Activated naive CD8-positive, alpha-beta T cell treated with anti-CD3 and anti-CD28 coated beads, Interleukin-2, amount 50 U/mL, for 16 hours (primary cell): ENCODE measurements at places on chromosomes 5 and 9.

- no peak for DNase-seq
Measured at GRCh38 chr5:140344683-140345423, 1.6 kb downstream of the HBEGF start.

DNA sequence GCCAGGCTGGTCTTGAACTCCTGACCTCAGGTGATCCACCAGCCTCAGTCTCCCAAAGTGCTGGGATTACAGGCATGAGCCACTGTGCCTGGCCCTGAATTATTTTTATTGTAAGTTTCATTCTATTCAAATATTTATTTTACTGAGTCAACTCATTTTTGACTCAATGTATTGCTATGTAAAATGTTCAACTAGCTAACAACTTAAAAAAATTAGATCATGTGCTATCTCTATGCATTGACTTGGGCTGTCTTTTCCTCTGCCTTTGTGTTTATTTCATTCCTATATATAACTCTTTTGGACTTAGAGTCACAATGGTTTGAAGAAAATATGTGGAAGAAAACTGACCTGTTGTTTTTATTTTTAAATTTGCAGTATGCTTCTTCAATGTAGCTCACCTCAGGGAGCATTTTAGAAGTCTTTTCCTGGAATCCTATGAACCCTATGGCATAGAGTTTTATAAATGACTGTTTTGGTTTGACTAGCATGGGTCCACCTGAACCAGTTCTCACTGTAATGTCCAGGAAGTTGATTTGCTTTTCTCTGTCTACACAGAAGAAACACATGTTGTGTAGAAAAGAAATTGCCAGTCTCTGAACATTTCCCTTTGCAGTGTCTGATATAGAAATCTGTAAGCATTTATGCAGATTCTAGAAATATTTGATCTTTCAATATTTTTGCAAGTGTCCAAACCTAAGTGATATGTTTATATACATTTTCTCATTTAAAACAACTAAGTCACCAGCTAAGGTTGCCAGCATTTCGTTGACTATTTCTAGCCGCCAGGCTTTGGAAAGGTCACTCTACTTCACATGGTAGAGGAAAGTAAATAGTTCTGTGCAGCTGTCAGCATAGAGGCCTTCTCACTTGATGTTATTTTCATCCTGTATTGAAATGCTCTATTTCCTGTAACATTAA lies 138.8 kb downstream of the PCSK1 start:
- no peak for DNase-seq

- DNase-seq = no peak
Measured at GRCh38 chr5:131322926-131323325, 59.1 kb downstream of the CDC42SE2 start.

- DNase-seq = no peak
Measured at GRCh38 chr5:116395631-116396203, 178.9 kb downstream of the SEMA6A start.

GRCh38 chr5:134143944-134144941 lies 29.8 kb downstream of the TCF7 start:
- no peak for DNase-seq

DNA sequence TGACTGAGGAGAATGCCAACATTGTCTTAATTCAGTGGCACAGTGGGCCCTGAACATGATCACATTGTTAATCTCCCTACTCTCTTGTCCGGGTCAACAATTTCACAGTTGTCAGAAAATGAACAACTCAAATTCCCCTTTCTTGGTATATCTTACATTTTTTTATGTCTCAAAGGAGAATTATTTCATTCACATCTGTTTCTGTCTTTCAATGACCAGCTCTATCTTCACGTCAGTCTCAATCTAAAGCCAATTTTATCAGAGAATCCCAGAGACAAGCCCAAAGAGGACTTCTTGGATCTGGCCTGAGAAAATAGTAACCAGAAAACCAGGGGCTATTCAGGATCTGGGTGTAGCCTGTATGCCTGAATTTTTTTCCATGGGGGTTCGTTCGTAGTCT lies 477.5 kb downstream of the PDE4D start:
- DNase-seq = no peak

GRCh38 chr9:122216138-122216797 lies 12.5 kb downstream of the LHX6 start:
- DNase-seq = no peak

- no peak for DNase-seq
Measured at GRCh38 chr9:89862316-89862715, 257.5 kb downstream of the GADD45G start.

GRCh38 chr9:121394292-121394691 lies 24.2 kb upstream of the STOM start:
- DNase-seq = no peak

GRCh38 chr5:128538250-128539037 lies 399 bp upstream of the FBN2 start:
- DNase-seq = no peak

GRCh38 chr5:143337946-143338345 lies 65.5 kb downstream of the NR3C1 start:
- DNase-seq = no peak

DNA sequence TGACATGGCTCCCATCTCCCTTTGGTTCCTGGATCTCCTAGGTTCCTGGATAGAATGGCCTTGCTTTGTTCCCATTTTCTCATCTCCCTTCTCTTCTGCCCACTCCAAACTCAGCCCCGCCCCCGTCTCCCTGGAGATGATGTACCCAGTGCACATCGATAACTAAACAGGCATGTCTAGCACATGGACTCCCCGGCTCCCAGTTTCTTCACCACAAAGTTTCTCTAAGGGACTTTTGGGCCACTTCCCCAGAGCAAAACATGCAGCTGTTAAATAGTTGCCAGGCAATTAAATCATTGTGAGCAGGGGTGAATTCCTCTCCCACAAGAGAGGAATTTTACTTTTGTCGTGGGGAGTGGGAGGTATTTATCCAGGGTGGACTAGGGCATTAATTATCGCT lies 259.0 kb downstream of the GADD45G start:
- DNase-seq = no peak

GRCh38 chr5:15214010-15214409 lies 286.0 kb upstream of the FBXL7 start:
- DNase-seq = no peak

GRCh38 chr9:15468145-15468544 lies 42.6 kb downstream of the PSIP1 start:
- no peak for DNase-seq

- no peak for DNase-seq
Measured at GRCh38 chr9:20319241-20319640, 303.1 kb downstream of the MLLT3 start.

- DNase-seq = no peak
Measured at GRCh38 chr5:150352244-150353031, 5.1 kb upstream of the TCOF1 start.

DNA sequence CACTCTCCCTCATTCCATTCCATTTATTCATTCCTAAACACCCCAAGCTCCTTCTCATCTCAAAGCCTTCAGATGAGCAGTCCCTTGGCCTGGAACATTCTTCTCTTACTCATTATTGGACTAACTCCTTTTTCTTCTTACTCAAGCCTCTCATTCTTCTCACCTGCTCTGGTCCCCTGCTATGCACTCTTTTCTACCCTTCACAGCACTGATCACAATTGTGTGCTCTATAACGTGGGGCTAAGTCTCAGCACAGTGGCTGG lies 212.4 kb downstream of the MAPKAP1 start:
- no peak for DNase-seq

DNA sequence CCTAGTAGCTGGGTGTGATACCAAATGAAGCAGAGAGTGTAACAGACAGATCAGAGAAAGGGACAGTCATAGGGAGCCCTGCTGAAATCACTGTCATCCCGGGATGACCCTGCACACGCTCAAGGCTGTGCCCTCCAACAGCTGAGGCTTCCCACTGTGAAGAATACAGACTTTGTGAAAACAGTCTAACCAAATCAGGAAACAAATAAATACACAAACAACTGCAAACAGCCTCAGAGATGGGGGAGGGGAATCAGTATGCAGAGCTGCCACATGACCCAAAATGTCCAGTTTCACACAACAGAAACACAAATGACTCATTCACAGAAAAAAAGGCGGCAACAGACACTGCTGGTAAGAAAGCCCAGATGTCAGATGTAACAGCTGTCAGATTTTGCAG lies 101.9 kb downstream of the ADAMTS2 start:
- no peak for DNase-seq

DNA sequence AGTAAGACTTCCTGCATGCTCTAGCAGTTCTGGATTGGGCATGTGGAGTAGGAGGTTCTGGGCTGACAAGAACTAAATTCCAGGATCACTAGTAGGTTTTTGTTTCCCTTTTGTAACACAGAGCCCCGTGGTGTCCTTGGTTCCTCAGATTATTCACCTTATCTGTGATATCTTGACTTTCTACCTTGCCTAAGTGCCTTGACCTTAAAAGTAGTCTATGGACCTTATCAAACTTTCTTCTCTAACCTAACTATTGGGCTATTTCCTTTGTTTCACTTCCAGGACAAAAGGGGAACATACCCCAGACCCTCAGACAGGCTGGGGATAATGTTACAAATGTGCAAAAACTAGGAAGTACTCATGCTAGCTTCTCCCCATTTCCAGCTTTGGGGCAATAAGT lies 595.3 kb downstream of the PSAT1 start:
- DNase-seq = no peak

DNA sequence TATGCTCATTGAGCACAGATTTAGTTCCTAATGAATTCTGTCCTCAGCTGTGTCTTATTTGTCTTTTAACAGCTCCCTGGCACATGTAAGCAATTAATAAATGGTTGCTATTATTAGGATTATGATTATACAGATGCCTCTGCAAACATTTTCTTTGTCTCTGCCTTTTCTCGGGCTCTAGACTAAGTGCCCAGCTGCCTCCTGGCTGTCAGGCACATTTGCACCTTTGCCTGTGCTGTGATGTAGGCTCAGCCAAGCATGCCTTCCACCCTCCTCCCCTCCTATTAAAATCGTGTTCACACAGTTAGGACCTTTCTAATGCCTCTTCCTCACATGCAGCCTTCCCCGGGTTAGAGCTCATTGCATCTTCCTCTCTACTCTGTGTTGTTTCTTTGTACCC lies 25.7 kb downstream of the NPR3 start:
- DNase-seq = no peak

- DNase-seq = no peak
Measured at GRCh38 chr5:99866740-99867139, 668.4 kb upstream of the FAM174A start.

GRCh38 chr9:122060481-122060880 lies 32.6 kb downstream of the TTLL11 start:
- DNase-seq = no peak

- DNase-seq = no peak
Measured at GRCh38 chr5:147156012-147156411, 78.8 kb upstream of the STK32A start.

DNA sequence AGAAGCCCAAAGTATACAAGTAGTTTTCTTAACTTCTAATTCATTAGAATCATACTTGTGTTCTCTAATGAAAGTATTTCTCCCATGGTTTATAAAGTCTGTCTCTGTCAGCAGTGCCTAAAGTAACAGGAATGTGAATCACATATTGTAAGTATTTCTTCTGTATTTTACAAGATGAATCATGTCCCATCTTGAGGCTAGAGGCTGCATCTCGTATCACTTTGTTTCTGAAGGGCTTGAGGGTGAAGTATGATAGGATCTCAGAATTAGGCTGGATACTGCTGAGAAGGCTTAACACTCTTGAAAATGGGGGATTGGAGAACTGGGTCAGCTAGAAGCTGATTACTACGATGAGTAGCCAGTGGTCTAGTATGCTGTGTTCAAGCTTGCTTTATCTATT lies 242.2 kb upstream of the ACTBL2 start:
- DNase-seq = no peak

DNA sequence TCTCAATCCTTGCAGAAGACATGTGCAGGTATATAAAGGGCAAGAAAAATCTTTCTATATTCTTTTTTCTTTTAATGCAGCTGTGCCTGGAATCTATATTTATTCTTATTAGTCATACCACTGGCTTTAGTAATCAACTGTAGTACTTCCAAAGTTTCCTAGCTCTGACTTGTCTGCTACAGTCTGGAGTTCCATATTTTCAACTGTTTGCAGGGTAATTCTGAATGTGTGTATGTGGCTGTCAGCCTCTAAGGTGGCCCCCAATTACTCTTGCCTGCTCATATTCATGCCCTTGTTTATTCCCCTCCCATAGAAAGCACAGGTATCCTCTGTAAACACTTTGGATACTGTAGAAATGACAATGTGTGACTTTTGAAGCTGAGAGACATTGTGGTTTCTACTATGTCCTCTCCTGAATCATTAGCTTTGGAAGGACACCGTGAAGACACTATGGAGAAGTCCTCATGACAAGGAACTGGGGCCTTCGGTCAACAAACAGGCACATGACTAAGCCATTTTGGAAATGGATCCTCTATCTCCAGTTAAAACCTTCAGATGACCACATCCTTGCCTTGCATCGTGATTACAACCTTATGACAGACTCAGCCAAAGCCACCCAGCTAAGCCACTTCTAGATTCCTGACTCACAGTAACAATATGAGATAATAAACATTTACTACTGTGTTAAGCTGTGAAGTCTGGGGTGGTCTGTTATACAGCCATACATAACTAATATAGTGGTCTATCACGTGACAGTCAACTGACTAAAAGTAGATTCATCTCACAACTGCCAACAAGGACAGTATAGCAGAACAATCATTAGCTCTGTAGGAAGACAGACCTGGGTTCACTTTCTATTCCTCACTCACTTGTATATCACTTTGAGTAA lies 49.5 kb upstream of the SUSD1 start:
- no peak for DNase-seq

DNA sequence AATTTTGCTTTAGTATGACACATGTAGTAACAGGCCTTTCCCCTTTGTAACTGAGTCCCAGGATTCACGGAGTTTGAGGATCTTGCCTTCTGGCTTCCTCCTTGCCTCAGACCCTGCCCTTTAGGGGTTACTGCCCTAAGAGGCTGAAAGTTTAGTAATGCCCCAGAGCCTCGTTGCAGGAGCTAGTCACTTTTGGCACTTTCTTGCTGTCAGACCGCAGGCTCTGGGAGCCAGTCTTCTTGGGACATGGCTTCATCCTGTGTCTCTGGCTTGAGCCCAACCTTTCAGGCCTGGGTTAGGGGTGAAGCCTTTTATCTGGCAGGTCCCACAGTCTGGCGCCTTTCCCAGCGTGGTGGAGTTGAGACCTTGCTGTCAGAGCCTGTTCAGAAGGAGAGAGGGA lies 185.6 kb upstream of the DMRT1 start:
- DNase-seq = no peak

GRCh38 chr5:3056866-3057265 lies 305.4 kb upstream of the IRX2 start:
- DNase-seq = no peak

GRCh38 chr5:91419571-91420537 lies 36.7 kb upstream of the ARRDC3 start:
- peak; percentile 53 for DNase-seq

- DNase-seq = no peak
Measured at GRCh38 chr9:4594545-4594944, 67.5 kb upstream of the PLPP6 start.
